NCI-H1105 treated with DMSO at 0.1 percent for 48 hours (cell line): ENCODE measurements at places on chromosomes 2 and 18.

- DNase-seq = no peak
Observed at GRCh38 chr2:197543206-197543605, 27.3 kb downstream of the MOB4 start.

DNA sequence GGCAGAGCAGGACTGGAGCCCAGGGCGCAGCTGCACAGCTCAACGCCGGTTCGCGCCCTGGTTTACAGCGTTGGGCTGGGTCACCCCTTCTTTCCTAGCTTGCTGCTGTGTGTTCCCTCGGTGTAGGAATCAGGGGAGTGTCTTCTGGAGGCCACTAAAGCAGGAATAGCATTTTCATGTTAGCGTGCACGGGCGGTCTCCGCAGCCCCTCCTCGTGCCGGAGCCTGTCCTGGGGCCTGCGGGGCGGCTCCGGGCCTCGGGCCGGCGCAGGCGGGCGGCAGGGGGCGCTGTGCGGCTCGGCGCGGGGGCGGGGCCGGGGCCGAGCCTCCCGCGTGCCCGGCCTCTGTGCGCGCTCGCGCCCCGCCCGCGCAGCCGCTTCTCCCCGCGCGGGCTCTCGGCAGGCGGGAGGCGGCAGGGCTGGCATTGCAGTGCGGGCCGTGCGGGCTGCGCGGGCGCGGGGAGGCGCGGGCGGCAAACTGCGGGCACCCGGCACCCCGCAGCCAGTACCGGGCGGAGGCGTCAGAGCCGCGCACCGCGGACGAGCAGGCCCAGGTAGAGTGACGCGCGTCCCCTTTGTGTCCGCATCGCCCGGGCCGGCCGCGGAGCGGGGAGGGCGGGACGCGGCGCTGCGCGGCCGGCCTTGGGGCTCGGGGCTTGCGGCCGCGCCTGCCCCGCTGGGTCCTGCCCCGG lies at the start of gene RNF144A:
Gene RNF144A (plus strand): TSS at position 342 of the 690 bp plus-strand sequence. CDS start 79,515 bp downstream, outside the sequence.
- peak; percentile 43 for DNase-seq

GRCh38 chr2:18387441-18388206 lies 172.8 kb downstream of the RDH14 start:
- peak; percentile 45 for DNase-seq

- no peak for DNase-seq
Observed at GRCh38 chr2:123540291-123540690, 484.8 kb upstream of the CNTNAP5 start.

DNA sequence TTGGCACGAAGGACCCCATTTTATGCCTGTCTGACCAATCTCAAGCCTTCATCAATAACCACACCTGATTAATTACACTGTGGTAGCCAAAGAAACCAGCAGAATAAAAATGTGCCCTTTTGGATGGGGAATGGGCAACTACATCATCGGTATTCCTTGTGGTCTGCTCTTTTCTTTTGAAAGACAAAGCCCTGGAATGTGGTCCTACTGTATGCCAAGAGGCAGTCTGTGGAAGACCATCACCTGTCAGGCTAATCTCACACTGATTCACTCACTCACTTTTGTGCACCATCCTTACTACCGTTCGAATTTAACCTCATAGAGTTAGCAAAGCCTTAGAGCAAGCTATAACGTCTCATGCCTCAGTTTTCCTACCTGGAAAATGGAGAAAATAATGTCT lies 275.2 kb upstream of the LRRTM1 start:
- DNase-seq = no peak

DNA sequence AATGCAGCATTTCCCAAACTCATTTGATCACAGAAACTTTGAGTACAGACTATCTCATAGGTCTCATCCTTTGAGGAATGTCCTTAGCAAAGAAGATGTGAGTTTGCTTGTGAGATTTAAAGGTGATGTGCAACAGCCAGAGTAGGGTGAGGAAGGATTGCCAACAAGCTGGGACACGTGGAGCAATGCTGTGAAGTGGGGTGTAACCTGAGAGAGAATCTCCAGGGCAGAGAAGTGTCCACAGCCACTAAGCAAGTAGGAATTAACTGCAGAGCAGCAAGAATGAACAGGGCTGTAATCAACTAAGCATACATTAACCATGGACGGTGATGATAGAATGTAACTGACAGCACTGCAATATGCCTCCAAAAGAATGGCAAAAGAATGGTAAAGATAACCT lies 469.9 kb upstream of the NRP2 start:
- DNase-seq = peak; percentile 4

DNA sequence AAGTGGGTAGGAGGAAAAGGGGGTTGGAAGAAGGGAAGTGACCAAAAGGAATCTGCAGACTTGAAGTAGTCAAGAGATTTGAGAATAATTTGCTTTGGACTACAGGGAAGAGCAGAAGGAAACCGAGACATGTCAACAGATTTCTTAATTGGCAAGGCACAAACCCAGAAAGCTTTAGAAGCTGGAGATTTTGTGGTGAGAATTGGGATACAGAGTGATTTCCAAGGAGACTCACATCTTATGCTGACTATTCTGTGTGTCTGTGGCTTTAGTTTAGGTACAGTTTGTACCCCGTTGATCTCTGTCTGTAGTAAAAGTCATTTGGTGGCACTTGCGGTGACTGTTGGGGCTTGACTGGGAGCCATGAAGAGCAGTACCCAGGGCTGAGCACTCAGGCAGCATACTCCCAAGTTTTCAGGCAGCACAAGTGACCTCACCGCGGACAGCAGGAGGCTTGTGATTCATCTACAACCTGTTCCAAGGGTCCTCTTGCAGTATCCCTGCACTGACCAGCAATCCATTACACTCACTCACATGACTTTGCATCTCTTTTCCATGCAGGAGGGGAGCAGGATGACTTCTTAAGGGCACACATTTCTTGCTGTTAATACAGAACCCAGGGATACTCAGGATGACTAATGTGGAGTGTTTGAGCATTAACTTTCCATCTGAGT lies 97.1 kb upstream of the TNP1 start:
- no peak for DNase-seq
